ENCODE measurements at places on chromosomes 13 and 19.

DNA sequence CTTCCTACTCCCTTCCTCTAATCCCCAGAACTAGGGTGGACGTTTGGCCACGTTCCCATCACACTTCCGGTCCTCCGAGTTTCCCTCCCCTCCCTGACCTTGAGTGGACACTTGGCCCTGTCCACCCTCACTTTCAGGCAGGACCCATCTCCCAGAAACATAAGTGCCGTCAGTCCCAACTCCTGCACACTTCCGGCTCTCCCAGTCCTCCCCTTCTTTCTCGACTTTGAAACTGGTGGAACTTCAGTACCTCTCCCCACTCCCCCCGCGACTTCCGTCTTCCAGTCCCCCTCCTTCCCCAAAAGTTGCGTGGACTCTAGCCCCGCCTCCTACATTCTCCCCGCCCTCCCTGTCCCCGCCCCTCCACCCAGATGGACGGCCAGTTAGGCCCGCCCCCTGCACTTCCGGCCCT is 278 bp upstream of the ZNF274 start:
- peak; percentile 73 for DNase-seq

GRCh38 chr19:55005684-55006488 is 32.2 kb downstream of the GP6 start:
- DNase-seq: peak; percentile 12

DNA sequence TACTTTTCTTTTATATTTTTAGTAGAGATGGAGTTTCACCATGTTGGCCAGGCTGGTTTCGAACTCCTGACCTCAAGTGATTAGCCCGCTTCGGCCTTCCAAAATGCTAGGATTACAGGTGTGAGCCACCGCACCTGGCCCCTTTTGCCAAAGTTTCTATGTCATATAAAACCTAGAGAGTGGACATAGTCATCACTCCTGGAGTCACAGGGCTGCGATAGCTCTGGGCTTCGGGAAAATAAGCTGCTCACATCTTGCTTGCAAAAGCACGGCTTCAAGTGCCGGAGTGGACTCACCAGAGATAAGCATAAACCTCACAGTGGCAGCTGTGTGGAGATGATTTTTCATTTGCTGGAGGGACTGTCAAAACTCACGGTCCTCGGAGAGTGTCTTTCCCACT is 171.2 kb downstream of the TEX29 start:
- DNase-seq: no peak

- no peak for DNase-seq
These were observed 45.3 kb upstream of the ZNF599 start for GRCh38 chr19:34818270-34818669.

DNA sequence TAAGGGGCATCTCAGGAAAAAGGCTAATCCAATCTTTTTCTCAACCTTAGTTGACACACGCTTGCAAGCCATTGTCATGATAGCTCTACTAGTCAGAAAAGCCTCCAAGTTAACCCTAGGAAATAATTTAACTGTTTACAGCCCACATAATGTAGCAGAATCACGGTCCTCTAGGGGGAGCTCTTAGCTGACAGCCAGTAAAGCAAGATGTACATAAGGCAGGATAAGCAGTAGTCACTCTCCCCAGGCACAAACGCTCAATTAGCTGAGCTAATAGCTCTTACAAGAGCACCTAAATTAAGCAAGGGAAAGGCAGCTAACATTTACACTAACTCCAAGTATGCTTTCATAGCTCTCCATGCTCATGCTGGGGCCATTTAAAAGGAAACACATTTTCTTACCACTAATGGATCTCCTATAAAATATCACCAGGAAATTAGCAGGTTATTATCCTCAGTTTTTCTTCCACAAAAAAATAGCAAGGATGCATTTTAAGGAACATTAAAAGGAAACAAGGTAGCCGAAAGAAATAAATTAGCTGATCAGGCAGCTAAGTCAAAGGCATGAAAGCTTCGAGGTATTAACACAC is 33.7 kb upstream of the ZSCAN5A start:
- no peak for DNase-seq

- no peak for DNase-seq
These were observed 14.2 kb upstream of the LILRB1 start for GRCh38 chr19:54616057-54616456.

DNA sequence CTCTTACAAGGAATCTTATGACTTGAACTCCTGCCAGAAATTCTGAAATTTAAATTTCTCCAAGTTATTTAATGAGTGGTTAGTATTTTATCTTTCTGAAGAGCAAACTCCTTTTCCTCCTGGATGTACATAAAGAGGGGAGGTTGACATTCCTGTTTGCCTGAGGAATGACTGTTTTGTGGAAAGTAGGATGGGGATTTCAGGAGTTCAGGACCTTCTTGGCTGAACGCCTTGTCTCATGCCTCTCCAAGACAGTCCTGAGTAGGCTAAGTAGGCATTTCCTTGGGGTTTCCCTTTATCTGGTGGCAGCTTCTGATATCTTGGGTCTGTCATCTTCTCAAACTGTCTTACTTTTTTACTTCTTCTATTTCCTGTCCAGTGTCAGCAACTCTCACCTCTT is 356.6 kb downstream of the TDRD3 start:
- DNase-seq: no peak

DNA sequence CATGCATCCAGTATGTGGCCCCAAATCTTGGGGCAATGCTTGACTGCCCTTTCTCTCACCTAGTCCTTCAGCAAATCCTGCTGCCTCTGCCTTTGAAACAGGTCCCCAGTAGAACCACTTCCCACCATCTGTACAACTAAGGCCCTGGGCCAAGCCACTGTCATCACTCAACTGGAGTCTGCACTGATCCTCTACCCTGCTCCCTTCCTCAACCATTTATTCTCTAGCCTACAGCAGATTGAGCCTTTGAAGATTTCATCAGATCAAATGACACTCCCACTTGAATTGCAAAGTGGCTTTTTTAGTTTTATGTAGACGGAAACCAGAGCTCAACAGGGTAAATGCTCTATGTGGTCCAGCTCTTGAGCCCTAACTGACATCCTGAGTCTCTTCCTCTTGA is 43.5 kb downstream of the ATP8A2 start:
- no peak for DNase-seq

DNA sequence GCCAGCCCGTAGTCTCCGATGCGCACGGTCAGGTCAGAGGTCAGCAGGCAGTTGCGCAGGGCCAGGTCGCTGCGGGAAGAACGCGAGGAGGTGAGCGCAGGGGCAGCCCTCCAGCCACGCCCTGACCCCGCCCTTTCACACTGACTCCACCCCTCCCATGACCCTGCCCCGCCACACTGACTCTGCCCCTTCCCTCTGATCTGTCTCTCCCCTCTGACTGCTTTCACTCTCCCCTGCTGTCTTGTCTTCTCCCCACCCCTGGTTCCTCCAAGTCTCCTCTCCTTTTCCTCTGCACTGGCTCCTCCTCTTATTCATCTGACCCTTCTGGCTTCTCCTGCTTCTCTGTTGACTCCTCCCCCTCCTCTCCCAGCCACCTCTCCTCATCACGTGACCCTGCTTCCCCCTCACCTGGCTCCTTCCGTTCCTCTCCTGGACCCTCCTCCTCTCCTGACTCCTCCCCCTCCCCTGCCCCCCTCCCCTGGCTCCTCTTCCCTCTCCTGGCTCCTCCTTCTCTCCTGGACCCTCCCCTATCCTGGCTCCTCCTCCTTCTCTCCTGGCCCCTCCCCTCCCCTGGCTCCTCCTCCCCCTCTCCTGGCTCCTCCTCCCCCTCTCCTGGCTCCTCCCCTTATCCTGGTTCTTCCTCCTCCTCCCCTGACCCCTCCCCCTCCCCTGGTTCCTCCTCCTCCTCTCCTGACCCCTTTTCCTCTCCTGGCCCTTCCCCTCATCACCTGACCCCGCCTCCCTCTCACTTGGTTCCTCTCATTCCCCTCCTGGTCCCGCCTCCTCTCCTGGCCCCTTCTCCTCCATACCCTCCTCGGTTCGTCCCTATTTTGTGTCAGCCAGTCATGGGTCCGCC is 9.9 kb downstream of the LMTK3 start:
- peak; percentile 66 for DNase-seq

DNA sequence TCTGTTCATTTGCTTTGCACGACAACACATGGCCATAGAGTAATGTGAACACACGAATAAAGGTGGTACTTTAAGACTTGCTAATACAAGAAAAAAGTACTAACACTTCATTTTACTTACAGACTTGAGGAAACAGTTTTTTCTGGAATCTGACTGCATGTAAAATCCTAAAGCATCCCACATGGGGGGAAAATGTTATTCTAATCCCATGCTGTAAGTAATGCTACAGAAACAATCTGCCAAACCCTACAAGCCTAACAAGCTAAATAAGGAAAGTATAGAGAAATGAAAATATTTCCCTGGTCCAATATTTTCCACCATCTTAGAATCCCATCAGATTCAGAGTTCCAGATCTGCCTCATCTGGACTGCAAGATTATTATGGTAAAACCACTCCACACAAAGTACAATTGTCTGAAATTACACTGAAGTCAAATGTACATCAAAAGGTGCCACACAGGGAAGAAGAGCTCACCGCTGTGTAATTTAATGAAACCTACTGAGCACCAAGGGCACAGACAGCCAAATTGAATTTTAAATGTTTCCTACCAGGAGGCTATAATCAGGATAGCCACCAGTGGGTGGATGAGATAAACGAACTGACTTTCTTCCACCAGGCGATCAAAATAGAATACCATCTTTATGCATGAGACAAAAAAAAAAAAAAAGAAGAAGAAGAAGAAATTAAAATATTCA is 22.0 kb downstream of the LHFPL6 start:
- no peak for DNase-seq

DNA sequence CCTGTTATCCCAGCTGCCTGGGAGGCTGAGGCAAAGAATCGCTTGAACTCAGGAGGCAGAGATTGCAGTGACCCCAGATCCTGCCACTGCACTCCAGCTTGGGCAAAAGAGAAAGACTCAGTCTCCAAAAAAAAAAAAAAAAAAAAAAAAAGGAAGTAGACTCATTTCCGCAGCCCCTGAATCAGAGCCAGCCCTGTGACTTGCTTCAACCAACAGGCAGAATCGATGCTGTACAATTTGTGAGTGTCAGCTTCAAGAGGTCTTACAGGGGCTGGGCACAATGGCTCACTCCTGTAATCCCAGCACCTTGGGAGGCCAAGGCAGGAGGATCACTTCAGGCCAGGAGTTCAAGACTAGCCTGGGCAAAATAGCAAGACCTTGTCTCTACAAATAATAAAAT is 12.8 kb downstream of the ANKRD27 start:
- DNase-seq: no peak

DNA sequence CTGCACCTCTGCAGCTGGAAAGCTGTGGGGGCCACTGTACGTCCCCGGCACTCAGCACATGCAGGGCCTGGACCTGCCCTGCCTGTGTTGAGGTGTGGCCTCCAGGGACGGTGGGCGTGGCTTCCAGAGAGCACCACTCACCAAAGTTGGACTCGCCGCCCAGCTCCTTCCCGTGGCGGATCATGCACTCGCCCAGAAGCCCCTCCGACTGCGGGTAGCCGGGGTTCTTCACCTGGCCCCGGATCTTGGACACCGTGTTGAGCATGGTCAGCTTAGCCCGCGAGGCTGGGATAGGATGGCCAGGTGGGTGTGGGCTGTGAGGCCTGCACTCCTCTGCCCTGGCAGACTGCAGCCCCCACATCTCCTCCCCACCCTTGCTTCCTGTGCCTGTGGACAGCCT is 22.0 kb downstream of the MPND start:
- no peak for DNase-seq

DNA sequence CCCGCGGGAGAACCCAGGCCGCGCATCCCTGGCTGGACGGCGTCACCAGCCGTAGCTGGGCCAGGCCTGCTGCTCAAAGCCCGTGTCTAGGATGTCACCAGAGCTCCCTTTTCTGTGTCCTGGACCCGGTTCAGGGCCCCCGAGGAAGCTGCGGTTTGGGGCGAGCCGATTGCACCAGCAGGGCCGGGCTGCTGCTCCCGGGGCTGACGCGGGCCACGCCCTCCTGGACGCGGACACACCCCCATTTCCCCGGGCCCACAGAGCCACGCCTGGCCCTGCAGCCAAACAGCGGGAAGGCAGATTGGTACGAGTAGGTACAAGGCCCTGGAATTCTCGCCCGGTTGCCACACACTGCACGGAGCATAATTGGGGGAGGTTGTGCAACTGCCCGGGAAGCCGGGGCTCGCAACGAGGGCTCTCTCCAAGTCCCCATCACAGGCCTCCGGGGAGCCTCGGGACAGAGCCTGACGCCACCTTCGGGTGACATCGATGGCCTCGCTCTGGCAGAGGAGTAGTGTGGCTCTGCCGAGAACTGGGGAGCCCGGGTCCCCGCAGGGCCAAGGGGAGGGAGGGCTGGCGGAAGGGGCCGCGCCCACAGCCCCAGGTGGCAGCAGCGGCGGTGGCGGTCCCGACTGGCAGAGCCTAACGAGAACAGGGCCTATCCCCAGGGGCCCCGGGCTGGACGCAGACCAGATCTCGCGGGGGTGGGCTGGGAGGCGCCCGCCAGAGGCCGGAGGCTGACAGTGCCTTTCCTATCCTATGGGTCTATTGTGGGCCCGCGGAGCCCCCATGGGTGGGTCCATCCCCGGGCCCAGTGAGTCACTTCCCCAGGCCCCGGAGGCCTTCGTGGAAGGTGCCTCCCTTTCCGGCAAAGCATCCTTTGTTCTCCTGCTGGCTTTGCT is 23.5 kb downstream of the KCTD15 start:
- peak; percentile 20 for DNase-seq

- no peak for DNase-seq
These were observed 12.2 kb downstream of the SMAD9 start for GRCh38 chr13:36907821-36908220.

GRCh38 chr13:46607768-46608564 is 55.0 kb downstream of the LRCH1 start:
- DNase-seq: no peak

Data from activated CD4-positive, alpha-beta T cell treated with anti-CD3 and anti-CD28 coated beads for 1 hour (primary cell).